Left cardiac atrium (tissue), 4 donors: ENCODE measurements at places on chromosomes 13 and 19. TPM values are rescaled to one million over a fixed set of nuclear protein-coding genes. Genes with fewer than 3 reads are reported as not detected.

DNA sequence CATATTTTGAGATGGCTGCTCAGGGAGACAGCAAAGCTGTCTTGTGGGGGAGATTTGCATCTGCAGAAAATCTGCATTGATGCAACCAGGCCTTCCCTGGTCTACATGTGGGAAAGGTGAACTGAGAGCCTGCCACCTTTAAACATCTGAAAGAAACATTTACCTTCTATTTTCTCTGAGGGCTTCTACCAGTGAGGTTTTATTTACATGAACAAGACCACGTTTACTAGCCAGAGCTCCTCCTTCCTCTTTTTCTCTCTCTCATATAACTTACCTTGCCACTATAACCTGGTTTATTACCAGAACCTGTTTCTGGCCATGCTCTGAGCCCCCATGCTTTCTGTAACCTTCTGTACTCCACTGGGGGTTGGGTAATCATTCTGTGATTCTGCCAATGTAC is 14.4 kb upstream of the RUBCNL start:
- DNase-seq: no peak

- DNase-seq: no peak
Measured at GRCh38 chr13:109883181-109884180, 97.1 kb upstream of the IRS2 start.

- DNase-seq: no peak
Measured at GRCh38 chr13:94641409-94641941, 39.8 kb downstream of the GPR180 start.

DNA sequence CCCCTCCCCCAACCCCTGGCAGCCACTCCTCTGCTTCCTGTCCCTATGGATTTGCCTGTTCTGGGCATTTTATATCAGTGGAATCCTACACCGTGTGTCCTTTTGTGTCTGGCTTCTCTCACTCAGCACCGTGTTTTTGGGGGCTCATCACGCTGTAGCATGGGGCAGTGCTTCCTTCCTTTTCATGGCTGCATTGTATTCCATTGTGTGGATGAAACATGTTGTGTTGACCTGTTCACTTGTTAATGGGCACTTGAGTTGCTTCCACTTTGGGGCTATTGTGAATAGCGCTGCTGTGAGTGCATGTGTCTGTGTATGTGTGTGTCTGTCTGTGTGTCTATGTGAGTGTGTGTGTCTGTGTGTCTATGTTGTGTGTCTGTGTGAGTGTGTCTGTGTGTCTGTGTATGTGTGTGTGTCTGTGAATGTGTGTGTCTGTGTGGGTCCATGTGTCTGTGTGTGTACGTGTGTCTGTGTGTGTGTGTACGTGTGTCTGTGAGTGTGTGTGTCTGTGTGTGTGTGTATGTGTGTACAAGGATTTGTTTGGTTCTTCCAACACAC is 57.2 kb downstream of the AP1M1 start:
- DNase-seq: no peak

GRCh38 chr19:10270616-10271394 is at the start of gene ICAM1:
Gene ICAM1, plus strand, starts transcription at chr19:10271120. Its CDS starts 40 bp downstream, at chr19:10271160.
- DNase-seq: peak; percentile 92

DNA sequence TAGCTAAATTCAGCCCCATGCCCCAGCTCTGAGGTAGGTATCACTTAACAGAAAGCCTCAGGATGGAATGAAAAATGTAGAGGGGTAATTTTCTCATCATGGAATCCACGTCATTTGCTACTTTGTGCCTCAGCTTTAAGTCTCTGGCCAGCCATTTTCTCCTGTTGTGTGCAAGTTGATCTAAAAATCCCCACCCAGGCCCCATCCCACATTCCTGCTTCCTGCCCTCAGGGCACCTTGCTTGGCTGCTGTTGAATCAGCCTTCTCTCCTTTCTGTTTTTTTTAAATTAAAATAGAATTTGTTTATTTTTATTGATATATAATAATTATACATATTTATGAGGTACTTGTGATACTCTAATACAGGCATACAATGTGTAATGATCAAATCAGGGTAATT is 179.9 kb upstream of the TSHZ3 start:
- no peak for DNase-seq

DNA sequence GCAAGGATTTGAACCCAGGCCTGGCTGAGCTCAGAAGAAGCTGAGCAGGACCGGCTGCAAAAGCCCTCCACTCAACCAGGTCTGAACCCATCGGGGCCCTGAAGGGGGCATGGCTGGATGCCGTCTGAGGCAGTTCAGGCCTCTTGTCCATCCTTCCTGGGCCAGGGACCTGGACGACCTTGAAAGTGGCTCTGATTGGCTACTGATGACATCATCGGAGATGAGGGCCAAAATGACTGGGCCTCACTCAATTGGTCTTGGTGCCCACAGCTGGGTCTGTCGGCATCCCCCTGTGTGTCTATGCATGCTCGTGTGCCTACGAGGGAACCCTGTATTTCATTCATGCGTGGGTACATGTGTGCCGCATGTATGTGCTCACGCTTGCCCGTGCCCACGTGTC is 71.8 kb downstream of the PTPRS start:
- DNase-seq: no peak

DNA sequence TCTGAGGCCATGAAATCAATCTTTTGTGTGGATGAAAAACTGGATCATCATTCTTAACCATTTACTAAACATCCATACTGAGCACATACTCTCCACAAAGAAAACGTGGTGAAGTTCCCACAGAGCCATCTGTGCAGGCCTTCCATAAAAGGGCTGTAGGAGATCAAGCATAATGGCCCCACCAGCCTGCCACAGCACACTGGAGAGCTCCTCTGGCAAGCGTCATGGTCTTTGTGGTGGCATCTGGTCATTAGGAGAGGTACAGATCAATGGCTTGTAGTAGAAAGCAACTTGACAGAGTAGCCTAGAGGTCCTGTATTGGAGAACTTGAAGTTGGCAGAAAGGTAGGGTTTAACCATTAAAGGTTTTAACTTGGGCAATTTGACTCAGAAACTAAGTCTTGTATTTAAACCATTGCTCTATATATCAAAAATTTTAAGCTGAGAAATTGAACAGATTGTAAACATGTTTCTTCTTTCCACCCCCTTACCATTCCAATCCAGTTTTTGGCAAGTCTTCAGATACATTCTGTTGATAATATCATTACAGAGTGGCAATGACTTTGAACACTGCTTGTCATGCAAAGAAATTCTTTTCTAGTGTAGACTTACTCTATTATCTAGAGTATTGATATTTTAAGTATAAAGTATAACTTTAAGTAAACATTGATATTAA is 128.3 kb downstream of the LMO7 start:
- no peak for DNase-seq

GRCh38 chr13:112968380-112968909 is 569 bp upstream of the MCF2L start:
- peak; percentile 62 for DNase-seq

GRCh38 chr13:30128591-30128990 is 178.8 kb downstream of the KATNAL1 start:
- no peak for DNase-seq

- DNase-seq: peak; percentile 32
Measured at GRCh38 chr13:36432106-36432544, at the start of gene CCNA1. Gene CCNA1, plus strand, starts transcription at chr13:36432495. Its CDS starts 562 bp downstream, at chr13:36433057.

GRCh38 chr13:42137856-42138537 is 89.5 kb downstream of the DGKH start:
- DNase-seq: no peak

GRCh38 chr13:76043874-76044273 is 407.7 kb downstream of the LMO7 start:
- no peak for DNase-seq

- DNase-seq: no peak
Measured at GRCh38 chr13:101552786-101553185, 100.3 kb downstream of the ITGBL1 start.

- DNase-seq: no peak
Measured at GRCh38 chr13:28349371-28349770, 145.6 kb downstream of the FLT1 start.

DNA sequence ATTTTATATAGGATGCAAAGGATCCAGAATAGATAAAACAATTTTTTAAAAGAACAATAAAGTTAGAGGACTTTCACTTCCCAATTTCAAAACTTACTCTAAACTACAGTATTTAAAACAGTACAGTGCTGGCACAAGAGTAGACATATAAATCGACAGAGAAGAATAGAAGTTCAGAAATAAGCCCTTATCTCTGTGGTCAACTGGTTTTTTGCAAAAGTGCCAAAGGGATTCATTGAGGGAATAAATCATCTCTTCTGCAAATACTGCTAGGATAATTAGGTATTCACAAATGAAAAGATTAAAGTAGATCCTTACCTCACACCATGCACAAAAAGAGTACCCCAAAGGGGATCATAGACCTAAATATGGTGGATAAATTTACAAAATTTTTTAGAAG is 431.0 kb upstream of the HTR2A start:
- DNase-seq: no peak

- no peak for DNase-seq
Measured at GRCh38 chr13:113825841-113826240, 38.0 kb downstream of the GAS6 start.

DNA sequence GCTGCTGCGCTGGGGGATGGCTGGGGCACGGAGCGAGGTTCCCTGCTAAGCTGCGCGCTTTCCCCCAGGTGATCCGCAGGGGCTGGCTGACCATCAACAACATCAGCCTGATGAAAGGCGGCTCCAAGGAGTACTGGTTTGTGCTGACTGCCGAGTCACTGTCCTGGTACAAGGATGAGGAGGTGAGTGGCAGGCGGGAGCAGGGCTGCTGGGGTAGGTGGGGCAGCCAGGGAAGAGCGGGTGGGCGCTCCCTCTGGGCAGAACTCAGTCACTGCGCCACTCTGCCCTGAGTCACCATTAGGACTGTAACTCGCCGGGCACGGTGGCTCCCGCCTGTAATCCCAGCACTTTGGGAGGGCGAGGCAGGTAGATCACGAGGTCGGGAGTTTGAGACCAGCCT is 23.8 kb downstream of the TMED1 start:
- DNase-seq: no peak

GRCh38 chr13:45320876-45321629 is 19.9 kb downstream of the TPT1 start:
- no peak for DNase-seq

DNA sequence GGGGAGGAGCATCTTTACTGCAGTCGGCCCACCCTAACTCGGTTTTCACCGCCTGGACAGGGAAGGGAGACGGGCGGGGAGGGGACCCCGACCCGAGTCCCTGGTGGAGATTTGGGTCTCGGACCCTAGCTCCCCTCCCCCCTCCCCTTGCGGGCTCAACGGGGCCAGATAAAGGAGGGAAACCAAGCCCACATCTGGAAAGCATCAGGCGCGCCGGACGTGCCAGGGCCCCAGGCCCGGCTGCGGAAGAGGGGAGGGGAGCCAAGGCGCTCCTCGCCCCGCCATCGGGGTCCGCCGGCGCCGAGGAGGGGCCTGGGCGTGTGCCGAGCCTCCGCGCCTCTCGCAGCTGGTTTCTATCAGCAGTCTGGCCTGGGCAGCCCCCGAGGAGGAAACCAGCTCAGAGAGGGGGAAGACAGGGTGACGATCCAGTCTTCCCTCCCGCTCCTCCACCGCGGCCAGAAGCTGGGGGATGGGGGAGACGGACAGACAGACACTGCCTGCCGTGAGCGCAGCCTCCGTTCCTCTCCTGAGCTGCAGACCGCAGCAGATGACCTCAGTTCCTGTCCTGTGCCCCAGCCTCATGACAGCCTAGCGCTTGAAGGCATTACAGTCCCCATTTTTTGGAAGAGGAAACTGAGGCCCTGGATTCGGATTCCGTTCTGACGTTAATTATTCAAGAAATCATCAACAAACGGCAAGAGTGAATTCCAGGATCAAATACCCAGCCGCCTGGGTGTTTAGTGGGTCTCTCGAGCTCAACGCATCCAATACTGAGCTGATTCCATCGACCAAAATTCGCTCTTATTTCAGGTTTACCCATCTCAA is 3.6 kb upstream of the GNG8 start:
- DNase-seq: peak; percentile 54

DNA sequence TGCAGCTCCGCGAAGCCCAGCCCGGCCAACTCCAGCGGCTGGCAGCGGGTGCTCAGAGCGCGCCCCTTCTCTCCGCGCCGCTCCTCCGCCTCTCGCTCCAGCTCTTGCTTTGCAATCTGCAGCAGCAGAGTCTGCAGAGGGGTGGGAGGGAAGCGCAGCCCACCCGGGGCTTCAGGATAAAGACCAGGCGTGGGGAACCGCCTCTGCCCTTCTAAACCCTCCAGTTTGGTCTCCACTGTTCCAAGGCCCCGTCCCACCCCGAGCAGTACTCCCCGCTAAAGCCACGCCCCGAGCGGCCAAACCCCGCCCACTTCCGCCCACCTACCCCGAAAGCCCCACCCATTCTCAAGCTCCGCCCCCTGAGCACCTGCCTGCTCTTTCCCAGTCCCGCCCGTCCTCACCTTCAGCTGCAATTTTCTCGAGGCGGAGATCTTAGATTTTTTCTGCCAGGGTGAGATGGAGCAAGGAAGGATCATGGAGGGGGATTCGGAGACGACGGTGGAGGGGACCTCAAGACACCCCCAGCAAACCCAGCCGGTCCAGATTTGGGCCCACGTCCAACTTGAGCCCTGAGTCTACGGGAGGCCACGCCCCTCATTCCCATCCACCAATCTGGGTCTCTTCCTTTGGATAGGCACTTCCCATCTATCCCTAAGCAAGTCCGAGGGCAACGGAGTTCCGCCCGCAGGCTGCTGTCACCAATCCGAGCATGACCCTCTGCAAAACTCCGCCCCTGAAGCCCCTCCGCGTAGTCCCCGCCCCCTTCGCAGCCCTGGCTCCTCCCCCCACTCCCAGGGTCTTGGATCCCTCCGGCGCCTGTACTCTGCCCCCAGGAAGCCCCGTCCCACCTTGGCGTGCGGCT is 1.1 kb downstream of the TNNI3 start:
- DNase-seq: peak; percentile 60

GRCh38 chr13:97198753-97199152 is 23.4 kb upstream of the MBNL2 start:
- DNase-seq: no peak

DNA sequence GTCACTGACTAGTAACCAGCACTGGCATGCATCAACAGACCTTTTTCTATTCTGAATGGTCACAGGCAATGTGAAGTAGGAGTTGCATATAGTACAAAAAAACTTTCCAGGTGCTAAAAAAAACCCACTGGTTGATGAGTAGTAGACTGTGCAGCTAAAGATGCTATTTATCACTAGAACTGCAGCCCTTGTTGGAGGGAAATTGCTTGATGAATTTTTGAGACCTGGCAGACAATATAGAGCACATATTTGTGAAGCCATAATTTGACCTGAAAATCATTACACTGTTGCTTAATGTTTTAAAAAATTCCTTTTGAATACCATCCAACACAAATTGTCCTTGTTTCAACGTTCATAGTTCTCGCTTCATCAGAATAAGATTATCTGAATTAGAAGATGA is 441.0 kb downstream of the KLF12 start:
- no peak for DNase-seq

- DNase-seq: no peak
Measured at GRCh38 chr19:17749912-17750317, 1.4 kb upstream of the FCHO1 start.

Gene MTUS2
- total RNA-seq: 52.4 TPM

Gene TNFRSF19
- 35.6 TPM for total RNA-seq

Gene LMTK3
- total RNA-seq: 2.0 TPM

Gene FUT2
- total RNA-seq: not detected

Gene ZSCAN4
- total RNA-seq: 0.13 TPM

Gene SH2D3A
- total RNA-seq: 0.47 TPM

Gene DEDD2
- total RNA-seq: 17.6 TPM

Gene EBI3
- total RNA-seq: 1.2 TPM

Gene GPC5
- 3.0 TPM for total RNA-seq

Gene ZGLP1
- 1.8 TPM for total RNA-seq

Gene TRIM13
- 19.5 TPM for total RNA-seq

Gene YIF1B
- 24.2 TPM for total RNA-seq

Gene LILRA6
- total RNA-seq: 6.0 TPM

Gene SPACA4
- total RNA-seq: not detected
